ENCODE measurements at places on chromosomes 7 and 10.

- peak; percentile 36 for DNase-seq
Observed at GRCh38 chr10:126905776-126906703, 812 bp downstream of the DOCK1 start.

GRCh38 chr7:50728184-50728583 is 54.5 kb downstream of the GRB10 start:
- peak; percentile 76 for DNase-seq

- no peak for DNase-seq
Observed at GRCh38 chr7:140402178-140402835, 1.6 kb upstream of the RAB19 start.

DNA sequence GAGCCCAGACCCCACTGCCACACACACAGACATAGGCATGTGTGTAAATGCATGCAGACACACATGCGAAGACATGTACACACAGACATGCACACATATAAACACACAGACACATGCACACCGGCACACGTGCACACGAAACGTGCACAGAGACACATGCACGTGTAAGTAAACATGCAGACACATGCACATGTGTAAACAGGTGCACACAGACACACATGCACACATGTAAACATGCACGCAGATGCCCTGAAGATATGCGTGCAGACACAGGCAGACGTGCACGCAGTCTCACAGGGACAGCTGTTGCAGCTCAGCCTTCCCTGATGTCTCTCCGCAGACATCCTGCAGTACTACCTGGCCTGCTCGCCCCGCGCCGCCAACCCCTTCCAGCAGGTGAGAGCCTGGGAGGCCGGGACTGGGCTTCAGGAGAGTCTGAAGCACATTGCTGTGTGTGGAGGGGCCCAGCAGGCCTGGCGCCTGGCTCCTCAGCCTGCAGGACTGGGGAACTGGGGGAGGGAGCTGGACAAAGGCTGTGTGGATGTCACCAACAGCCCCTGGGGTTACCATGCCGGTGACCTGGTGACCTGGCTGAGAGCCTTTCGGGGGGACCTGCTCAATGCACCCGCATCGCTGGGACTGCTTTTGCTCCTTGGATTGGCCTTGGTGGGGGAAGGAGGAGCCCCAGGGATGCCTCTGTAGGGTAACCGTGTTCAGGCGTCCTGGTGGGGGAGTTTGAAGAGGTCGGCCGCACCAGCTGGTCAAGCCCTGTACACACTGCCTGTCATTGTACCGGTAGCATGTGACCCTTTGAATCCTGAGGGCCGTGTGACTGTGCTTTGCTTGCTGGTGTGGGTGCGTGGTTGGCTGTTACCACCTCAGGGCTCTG is 20.3 kb downstream of the TTYH3 start:
- no peak for DNase-seq

DNA sequence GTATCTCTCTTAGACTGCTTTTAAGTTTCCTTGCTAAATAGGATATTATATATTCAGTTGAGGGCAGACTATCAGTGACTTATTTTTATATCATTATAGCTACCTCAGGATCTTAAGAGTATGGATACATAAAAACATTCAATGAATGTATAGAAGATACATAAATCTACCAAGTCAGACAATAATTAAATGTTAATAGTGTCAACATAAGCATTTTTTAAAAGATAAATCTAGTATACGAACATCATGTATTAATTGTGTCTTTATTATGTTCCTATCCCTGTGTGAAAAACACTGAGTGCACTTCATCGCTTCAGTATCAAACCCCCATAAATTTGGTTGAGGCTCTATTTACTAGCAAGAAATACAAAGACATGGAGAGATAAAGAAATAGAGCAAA is 242.8 kb downstream of the CRPPA start:
- DNase-seq, result peak; percentile 2
